ENCODE measurements at places on chromosomes 5 and 9.

GRCh38 chr9:91771027-91771426 lies 179.0 kb downstream of the ROR2 start:
- peak; percentile 94 for DNase-seq

- no peak for DNase-seq
Measured at GRCh38 chr5:144684899-144685298, 514.2 kb downstream of the KCTD16 start.

DNA sequence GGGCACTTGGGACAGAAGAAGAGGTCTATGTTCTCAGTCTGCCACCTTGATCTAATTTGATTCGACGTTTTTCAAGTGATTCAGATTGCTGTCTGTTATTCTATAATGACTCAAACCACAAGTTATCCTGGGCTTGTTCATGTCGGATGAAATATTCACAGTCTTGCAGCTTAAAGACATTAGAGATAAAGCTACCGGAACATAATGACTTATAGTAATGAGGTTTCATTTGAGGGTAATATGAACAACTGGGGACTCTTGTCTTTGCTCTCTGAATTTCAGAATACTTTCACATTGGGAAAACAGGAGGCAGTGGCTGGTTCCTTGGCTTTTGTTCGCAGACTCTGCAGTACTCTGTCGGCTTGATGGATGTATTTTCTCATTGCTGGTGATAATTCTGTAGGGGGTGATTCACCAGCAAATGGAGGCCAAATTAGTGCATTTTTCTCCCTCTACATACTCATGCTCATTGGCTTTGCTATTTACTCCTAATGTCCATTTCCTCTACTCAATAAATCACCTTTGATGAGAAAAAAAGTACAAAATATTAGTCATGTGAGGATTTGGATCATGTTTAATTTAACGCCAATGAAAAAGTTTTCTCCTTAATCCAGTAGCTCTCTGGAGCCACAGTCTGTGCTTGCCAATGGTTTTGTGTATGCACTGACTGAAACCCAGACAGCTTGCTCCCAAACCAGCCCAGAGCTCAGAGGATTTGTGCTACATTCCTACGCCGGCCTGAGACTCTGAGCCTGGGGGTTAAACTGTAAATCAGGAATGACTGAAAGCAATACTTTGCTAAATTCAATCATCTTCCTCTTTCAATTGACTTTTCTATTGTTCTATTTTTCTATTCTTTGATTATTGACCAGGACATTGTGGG lies 154.7 kb upstream of the ANKH start:
- DNase-seq: peak; percentile 32

DNA sequence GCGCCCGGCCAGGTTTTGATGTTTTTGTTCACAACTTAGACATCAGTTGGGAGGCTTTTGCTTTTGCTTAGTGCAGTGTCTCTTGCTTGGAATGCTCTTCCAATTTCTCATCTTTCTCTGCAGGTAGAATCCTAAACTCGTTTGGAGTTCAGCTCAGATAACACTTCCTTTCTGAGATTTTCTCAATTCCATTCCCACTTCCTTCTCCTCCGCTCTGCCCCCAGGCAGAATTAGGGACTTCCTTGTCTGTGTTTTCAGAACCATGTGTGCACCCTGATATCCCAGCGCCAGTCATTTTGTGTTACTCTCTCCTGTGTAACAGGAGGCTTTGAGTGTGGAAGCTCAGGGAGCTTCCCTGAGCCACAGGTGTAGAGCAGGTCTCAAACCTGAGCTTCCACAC lies 171.0 kb downstream of the INSYN2B start:
- no peak for DNase-seq

DNA sequence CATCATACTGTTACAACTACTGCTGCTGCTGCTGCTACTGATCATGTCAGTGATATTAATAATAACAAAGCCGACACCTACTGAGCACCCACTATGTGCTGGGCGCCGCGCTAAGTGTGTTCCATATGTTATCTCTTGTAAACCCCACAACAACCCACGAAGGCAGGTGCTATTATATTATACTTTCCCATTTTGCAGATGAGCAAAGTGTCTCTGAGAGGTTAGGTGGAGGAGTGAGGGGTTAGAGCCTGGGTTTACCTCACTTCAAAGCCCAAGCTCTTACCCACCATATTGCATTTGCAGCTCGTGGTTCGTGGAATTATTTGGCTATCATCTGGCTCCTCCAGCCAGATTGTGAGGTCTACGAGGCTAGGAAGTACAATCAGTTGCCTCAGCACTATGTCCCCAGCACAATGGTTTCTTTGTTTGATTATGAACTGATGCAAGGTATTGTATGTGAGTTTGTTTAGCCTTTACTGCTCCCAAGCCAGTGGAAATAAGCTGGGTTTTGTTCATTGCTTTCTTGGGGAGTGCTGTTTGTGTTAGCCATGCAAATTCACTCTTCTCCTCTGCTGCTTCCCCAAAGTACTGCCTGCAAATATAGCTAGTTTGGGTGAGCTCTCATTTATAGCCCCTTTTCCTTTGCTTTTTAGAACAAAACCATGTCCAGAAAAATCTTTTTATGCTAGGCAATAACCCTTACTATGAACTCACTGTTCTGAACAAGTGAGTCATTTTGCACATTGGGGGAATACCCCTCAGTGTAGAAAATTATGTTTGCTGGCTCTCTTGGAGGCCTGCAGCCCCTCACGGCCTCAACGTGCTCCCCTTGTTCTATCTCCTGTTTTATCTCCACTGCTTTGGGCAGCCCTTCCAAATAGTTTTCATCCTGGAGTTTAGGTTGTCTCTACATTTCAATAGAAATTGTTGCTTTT lies 47.9 kb downstream of the ALG2 start:
- no peak for DNase-seq

DNA sequence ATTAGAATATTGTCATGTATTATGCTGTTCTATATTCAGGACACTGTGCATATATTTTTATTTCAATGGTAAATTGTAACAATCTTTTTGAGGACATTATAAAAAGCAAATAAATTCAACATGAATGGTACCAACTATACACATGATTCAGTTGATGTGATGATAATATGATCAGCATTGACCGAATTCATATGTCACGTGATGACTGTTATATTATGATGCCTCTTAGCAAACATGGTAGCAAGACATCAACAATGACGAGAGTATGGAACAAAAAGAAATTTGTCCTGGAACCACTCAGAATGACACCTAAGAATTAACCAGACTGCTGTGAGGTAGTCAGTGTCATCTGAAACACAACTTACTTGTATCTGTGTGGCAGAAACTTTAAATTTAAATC lies 161.5 kb upstream of the OR13F1 start:
- DNase-seq: no peak

DNA sequence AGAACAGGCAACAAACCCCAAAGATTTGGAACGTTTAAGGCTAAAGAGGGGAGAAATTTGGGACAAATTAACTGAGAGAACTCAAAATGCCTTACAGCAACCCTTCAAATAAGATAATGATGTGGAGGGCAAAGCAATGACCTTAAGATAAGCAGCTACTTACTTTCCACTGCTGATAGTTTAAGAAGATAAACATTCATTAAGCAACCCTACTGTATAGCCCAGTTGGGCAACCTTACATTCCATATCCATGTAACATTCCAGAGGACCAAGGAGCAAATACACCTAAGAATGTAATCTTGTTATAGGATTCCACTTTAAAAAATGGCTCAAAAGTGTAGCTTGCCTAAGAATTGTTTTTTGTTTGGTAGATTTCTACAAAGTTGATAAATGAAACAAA lies 14.8 kb downstream of the ETF1 start:
- no peak for DNase-seq

DNA sequence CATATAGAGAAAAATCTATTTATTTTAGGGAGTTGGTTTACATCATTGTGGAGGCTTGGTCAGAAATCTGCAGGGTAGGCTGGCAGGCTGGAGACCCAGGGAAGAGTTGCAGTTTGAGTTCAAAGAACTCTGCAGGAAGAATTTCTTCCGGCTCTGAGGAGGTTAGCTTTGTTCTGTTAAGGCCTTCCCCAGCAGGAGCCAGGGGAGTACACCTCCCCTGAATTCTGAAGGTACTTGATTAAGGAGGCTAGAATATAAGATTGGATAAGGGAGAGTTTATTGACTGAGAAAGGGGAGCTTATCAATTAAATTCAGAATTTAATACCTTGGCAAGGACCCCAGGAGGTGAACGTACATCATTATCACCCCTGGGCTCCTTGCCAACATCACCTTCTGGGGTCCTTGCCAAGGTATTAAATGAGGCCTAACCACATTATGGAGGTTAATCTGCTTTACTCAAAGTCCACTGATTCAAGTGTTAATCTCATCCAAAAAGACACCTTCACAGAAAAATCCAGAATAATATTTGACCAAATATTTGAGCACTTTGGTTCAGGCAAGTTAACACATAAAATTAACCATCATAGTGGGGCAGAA lies 351.7 kb downstream of the CWC27 start:
- DNase-seq: no peak

DNA sequence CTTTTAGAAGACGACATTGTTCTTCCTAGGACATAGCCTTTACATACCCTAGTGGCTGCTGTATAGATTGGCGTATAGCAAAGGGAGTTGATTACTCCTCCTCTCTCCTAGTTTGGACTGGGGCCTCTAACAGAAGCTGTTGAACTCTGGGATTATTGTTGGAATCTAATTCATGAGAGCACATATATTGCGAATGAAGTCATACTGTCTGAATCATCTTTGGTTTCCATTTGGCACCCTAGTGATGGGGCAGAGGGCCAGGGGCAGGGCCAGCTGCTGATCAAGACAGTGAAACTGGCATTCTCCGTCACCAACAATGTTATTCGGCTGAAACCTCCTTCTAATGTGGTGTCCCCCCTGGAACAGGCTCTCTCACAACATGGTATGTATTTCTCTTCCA lies 40.3 kb downstream of the NUP188 start:
- peak; percentile 93 for DNase-seq

GRCh38 chr9:35756275-35757225 lies 2.5 kb upstream of the MSMP start:
- DNase-seq: no peak

- no peak for DNase-seq
Measured at GRCh38 chr5:38613992-38614836, 57.8 kb upstream of the LIFR start.
